ENCODE measurements at places on chromosomes 13 and 19. TPM values are rescaled to one million over a fixed set of nuclear protein-coding genes. Genes with fewer than 3 reads are reported as not detected.

TMEM221 gene
- total RNA-seq = not detected

PABPC3 gene
- total RNA-seq = 0.22 TPM

ADGRL1 gene
- 8.2 TPM for total RNA-seq

ZNF575 gene
- 3.3 TPM for total RNA-seq

FRY gene
- total RNA-seq = 12.8 TPM

ZIK1 gene
- total RNA-seq = 3.4 TPM

FAM124A gene
- not detected for total RNA-seq

C19orf38 gene
- 0.49 TPM for total RNA-seq

PDE4A gene
- total RNA-seq = 16.6 TPM

All from CD4-positive, CD25-positive, alpha-beta regulatory T cell (primary cell).